HFFc6 (cell line): ENCODE measurements at places on chromosomes 2 and 18. TPM values are rescaled to one million over a fixed set of nuclear protein-coding genes. Genes with fewer than 3 reads are reported as not detected.

DNA sequence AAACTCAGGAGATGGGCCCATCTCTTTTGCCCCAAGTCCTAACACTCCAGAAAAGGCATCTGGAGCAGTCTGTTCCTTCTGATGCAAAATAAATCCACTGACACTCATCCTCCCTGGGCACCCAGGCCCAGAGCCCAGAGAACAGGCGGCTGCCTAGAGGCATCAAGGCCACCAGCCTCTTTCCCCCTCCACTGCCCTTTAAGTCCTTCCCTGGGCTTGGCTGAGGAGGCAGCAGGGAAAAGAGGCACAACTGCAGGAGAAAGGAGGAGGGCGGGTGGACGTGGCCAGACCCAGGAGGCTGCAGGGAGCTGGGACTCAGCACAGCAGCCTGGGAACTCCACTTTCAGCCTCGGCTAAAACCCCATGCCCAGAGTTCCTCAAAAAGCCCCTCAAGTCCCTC lies 99.7 kb upstream of the ID2 start:
- no peaks in the 10 kb centered on the region for H3K4me1 ChIP-seq
- H3K36me3 ChIP-seq = no peaks in the 10 kb centered on the region
- H3K27me3 ChIP-seq = peaks cover 10% of the 10 kb centered on the region
- no peak overlapping the region for H3K27ac ChIP-seq
- no peak overlapping the region for H3K4me3 ChIP-seq

- H3K4me3 ChIP-seq = no peak overlapping the region
- H3K27me3 ChIP-seq = peaks cover 16% of the 10 kb centered on the region
- peak; percentile 42 for DNase-seq
Observed at GRCh38 chr18:10265560-10266333, 188.7 kb upstream of the APCDD1 start.

GRCh38 chr18:42052122-42052708 lies 97.2 kb downstream of the PIK3C3 start:
- DNase-seq = peak; percentile 19
- peak overlapping the region; percentile 70 for H3K27ac ChIP-seq
- H3K36me3 ChIP-seq = peaks cover 6% of the 10 kb centered on the region
- peaks cover 62% of the 10 kb centered on the region for H3K4me1 ChIP-seq
- no peak overlapping the region; the same call in 1 of the 2 replicates for H3K4me3 ChIP-seq

Gene TMEM169
- total RNA-seq = 0.08 and 0.09 TPM in 2 replicates

DNA sequence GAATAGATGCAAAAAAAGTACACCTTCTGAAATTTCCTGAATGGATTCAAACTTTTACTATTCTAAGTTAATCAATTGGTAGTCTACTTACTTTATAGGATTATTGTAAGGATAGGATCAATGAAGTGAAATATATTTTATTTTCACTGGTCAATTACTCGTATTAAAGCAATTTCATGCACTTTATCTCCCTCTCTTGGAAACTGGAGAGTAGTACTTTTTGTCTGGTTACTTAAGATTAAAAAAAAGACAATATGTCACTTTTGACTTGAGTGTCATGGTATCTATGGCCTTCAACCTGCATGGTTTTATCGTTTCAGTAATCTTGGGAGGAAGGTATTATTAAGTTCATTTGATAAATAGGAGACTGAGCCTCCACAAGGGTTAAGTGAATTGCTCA lies 1.0 kb upstream of the KYNU start:
- no peak for DNase-seq
- peaks cover 81% of the 10 kb centered on the region for H3K4me1 ChIP-seq
- H3K27me3 ChIP-seq = no peaks in the 10 kb centered on the region; the same call in 1 of the 2 replicates
- no peak overlapping the region for H3K4me3 ChIP-seq

DNA sequence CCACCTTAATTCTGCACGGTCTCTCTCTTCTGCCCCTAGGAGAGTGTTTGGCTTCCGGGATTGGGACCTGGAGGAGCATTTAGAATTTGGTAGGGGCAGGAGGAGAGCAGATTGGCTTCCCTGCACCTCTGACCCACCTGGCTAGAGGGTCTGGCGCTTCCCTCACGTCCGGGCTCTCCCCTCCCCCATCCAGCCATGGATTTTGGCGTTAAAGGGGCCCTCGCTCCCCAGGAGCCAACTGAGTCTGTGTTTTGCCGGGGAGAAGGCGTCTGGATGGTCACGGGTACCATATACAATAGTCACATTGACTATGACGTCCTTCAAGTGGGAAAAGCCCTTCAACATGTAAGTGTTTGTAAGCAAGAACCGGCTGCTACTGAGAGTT lies 6.6 kb downstream of the HOXD3 start:
- no peak overlapping the region for H3K27ac ChIP-seq
- H3K27me3 ChIP-seq = peaks cover 70% of the 10 kb centered on the region
- no peak for DNase-seq
- H3K36me3 ChIP-seq = peaks cover 8% of the 10 kb centered on the region; the same call in 1 of the 2 replicates
- H3K4me1 ChIP-seq = peaks cover 16% of the 10 kb centered on the region

- H3K27me3 ChIP-seq = no peaks in the 10 kb centered on the region
- H3K4me3 ChIP-seq = no peak overlapping the region
- H3K36me3 ChIP-seq = peaks cover 7% of the 10 kb centered on the region; the same call in 1 of the 2 replicates
- DNase-seq = no peak
- H3K4me1 ChIP-seq = no peaks in the 10 kb centered on the region
Observed at GRCh38 chr2:195514365-195514764, 142.7 kb upstream of the SLC39A10 start.

DNA sequence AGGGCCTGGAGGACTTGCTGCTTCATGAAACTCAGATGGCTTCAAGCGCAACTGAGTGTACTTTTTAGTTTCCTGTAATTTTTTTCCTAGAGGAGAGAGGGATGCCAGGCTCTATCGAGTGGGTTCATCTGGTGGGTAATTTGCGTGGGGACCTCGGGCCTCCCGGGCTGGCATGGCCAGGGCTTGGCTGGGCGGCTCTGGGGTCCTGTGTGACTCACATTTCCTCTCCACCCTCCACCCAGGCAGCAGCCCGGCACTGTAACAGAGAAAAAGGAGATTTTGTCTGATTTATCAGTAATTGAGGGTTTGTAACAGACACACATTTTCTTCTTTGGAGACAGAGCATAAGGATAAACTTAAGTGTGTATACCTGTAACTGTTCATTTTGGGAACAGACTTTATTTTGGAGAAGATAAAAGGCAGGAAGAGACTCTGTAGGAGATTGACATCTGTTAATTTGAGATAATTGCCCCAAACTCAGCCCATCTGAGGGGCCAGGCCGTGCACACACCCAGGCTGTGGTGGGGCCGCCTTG lies 64.3 kb downstream of the NFATC1 start:
- H3K36me3 ChIP-seq = no peaks in the 10 kb centered on the region
- DNase-seq = no peak
- no peak overlapping the region for H3K4me3 ChIP-seq
- no peaks in the 10 kb centered on the region for H3K27me3 ChIP-seq
- no peak overlapping the region for H3K27ac ChIP-seq
- peaks cover 6% of the 10 kb centered on the region for H3K4me1 ChIP-seq

DNA sequence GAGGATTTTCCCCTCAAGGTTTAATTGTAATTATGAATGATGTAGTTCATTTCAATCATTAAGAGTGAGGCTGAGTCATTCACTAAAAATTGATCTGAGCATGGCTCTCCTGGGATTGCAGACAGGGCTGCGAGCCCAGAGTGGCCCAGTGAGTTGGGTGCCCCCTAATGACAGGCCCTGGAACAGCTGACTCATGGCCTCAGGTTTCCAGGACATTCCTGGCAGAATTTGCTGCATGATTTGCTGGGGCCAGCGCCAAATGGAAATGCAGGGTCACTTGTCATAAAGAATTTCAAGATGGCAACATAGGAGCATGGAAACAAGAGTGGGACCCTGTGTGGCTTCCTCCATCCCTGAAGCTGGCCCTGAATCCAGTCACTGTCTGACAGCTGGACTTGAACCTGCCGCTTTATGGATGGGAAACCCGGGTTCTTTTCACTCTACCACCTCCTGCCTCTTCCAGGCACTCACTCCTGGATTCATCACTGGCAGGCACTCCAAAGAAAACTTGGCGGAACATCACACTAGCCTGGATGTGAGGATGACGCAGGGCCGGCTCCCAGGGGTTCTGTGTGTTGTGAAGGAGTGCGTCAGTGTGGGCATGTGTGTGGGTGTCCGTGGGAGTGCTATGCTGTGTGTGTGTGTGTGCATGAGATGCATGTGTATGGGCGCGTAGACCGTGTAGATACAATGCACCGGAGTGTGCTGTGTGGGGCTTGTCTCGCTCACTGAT lies 15.2 kb downstream of the OTOF start:
- H3K27ac ChIP-seq = no peak overlapping the region
- H3K4me1 ChIP-seq = peaks cover 7% of the 10 kb centered on the region; the same call in 1 of the 2 replicates
- peak; percentile 66 for DNase-seq

DNA sequence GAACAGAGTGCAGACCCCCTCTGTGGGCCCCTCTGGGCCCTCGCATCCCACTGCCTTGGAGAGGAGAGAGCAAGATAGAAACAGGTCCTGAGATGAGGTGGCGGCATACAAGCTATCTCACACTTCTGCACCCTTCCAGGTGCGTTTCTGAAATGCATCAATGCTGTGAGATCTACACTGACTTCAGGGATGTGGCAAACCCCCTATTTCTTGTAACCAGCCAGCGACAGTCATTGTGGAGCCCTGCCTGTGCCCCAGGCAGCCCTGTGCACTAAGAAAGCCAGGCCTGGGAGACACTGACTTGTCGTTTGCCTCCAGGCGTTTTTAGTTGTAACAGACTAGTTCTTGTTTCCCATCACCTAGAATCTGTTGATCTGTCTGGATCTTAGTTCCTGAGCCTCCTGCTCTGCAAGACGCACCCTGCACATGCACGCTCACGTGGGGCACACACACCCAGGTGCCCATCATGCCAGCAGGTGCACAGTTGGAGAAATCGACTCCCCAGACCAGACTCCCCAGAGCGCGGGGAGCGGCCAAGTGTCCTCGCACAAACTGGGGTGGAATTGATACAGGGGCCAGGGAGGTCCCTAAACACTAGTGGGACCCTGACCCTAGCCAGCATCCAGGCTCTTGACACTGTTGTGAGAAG lies 238.0 kb downstream of the FAM210A start:
- no peak overlapping the region for H3K4me3 ChIP-seq
- no peak overlapping the region for H3K27ac ChIP-seq
- no peaks in the 10 kb centered on the region for H3K36me3 ChIP-seq
- H3K4me1 ChIP-seq = no peaks in the 10 kb centered on the region
- H3K27me3 ChIP-seq = peaks cover 2% of the 10 kb centered on the region

Gene SMIM21
- total RNA-seq = not detected in 3 replicates

DNA sequence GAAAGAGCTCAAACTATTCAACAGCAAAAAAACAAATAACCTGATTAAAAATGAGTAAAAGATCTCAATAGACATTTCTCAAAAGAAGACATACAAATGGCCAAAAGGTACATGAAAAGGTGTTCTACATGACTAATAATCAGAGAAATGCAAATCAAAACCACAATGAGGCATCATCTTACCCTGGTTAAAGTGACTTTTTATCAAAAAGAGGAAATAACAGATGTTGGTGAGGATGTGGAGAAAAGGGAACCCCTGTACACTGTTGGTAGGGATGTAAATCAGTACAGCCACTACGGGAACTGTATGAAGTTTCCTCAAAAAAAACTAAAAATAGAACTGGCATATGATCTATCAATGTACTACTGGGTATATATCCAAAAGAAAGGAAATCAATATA lies 39.8 kb upstream of the TMEM163 start:
- H3K27me3 ChIP-seq = peaks cover 19% of the 10 kb centered on the region
- H3K4me1 ChIP-seq = peaks cover 7% of the 10 kb centered on the region
- H3K36me3 ChIP-seq = no peaks in the 10 kb centered on the region
- H3K4me3 ChIP-seq = no peak overlapping the region
- no peak for DNase-seq

Gene SLC30A3
- total RNA-seq = not detected in 2 replicates

- H3K4me1 ChIP-seq = peaks cover 46% of the 10 kb centered on the region
- no peak overlapping the region for H3K4me3 ChIP-seq
- DNase-seq = no peak
- no peak overlapping the region for H3K27ac ChIP-seq
Observed at GRCh38 chr18:61578846-61579245, 245.6 kb downstream of the CDH20 start.

- H3K36me3 ChIP-seq = no peaks in the 10 kb centered on the region
- no peak overlapping the region for H3K4me3 ChIP-seq
- DNase-seq = peak; percentile 4
- no peak overlapping the region for H3K27ac ChIP-seq
Observed at GRCh38 chr18:31741097-31741735, 19.5 kb downstream of the SLC25A52 start.

- H3K4me3 ChIP-seq = no peak overlapping the region; the same call in 1 of the 2 replicates
- peak; percentile 28 for DNase-seq
- no peaks in the 10 kb centered on the region for H3K27me3 ChIP-seq
- peaks cover 23% of the 10 kb centered on the region for H3K4me1 ChIP-seq
- peak overlapping the region; percentile 16; the same call in 1 of the 2 replicates for H3K27ac ChIP-seq
Observed at GRCh38 chr2:204353823-204354222, 191.5 kb upstream of the PARD3B start.

- no peak for DNase-seq
- H3K27ac ChIP-seq = no peak overlapping the region
- no peak overlapping the region for H3K4me3 ChIP-seq
- no peaks in the 10 kb centered on the region for H3K36me3 ChIP-seq
- H3K4me1 ChIP-seq = no peaks in the 10 kb centered on the region
- H3K27me3 ChIP-seq = peaks cover 8% of the 10 kb centered on the region
Observed at GRCh38 chr2:222830164-222830563, 30.7 kb upstream of the ACSL3 start.

- peaks cover 59% of the 10 kb centered on the region for H3K4me1 ChIP-seq
- peaks cover 5% of the 10 kb centered on the region for H3K27me3 ChIP-seq
- peak; percentile 56 for DNase-seq
- H3K4me3 ChIP-seq = peak overlapping the region; percentile 35
Observed at GRCh38 chr2:237731663-237732062, 66.9 kb upstream of the RBM44 start.

Gene KCNIP3
- total RNA-seq = 0.60 to 3.0 TPM (median 2.0 TPM) in 3 replicates
